Aorta (tissue), 5 donors: ENCODE measurements at places on chromosomes 4 and X. TPM values are rescaled to one million over a fixed set of nuclear protein-coding genes. Genes with fewer than 3 reads are reported as not detected.

RHOXF1 gene
- total RNA-seq = not detected

DIPK2B gene
- 25.2 TPM for total RNA-seq

TCEAL6 gene
- total RNA-seq = 0.55 TPM

DNA sequence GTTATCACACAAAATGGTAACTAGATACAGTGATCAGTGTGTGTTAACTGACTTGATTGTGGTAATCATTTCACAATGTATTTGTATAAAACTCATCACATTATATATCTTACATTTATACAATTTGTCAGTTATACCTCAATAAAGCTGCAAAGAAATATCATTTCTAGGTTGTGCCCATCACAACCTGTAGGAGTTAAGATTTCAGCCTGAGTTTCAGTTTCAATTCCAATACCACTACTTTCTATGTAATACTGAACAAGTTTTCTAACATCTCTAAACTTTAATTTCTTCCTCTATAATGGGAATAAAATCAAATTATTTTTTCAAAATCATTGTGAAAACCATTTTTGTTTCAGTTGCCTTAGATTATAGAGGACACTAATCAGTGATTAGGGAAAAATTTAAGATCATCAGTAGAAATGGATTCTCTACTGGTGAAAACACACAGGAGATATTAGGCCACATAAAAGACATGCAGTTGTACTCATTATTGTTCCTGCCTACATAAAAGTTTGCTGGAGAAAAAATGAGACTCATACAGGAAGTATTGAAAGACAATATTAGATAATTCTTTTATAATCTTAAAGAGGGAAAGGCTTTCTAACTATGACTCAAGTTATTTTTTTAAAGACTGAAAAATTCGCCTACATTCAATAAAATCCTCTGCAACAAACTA, 18.4 kb upstream of the TBC1D1 start:
- no peak for DNase-seq

AMTN gene
- total RNA-seq = not detected
